Fibroblast of skin of left biceps (primary cell): ENCODE measurements at places on chromosomes 16 and 17.

- no peak for DNase-seq
Observed at GRCh38 chr16:12535535-12536411, 267.9 kb downstream of the CPPED1 start.

DNA sequence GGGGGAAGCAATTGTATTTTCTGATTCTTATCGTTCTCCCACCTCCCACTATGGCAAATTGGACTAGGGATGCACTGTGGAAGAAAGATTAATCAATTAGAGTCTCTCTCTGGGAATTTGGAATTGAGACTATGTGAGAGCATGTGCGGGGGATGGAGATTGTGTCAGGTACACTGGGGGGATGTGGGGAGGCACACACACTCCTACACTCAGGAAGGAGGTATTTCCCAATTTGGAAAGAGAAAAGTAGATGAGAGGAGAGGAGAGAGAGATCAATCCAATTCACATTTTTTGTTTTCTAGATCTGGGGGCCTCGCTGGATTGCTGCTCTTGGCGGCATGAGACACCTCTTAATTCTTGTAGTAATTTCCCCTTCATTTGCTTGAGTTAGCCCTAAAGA, 14.3 kb upstream of the PRKCB start:
- no peak for DNase-seq

GRCh38 chr17:66230922-66231591, 1.8 kb upstream of the APOH start:
- DNase-seq, result no peak

GRCh38 chr17:37490638-37491614, 1.2 kb downstream of the DUSP14 start:
- no peak for DNase-seq

DNA sequence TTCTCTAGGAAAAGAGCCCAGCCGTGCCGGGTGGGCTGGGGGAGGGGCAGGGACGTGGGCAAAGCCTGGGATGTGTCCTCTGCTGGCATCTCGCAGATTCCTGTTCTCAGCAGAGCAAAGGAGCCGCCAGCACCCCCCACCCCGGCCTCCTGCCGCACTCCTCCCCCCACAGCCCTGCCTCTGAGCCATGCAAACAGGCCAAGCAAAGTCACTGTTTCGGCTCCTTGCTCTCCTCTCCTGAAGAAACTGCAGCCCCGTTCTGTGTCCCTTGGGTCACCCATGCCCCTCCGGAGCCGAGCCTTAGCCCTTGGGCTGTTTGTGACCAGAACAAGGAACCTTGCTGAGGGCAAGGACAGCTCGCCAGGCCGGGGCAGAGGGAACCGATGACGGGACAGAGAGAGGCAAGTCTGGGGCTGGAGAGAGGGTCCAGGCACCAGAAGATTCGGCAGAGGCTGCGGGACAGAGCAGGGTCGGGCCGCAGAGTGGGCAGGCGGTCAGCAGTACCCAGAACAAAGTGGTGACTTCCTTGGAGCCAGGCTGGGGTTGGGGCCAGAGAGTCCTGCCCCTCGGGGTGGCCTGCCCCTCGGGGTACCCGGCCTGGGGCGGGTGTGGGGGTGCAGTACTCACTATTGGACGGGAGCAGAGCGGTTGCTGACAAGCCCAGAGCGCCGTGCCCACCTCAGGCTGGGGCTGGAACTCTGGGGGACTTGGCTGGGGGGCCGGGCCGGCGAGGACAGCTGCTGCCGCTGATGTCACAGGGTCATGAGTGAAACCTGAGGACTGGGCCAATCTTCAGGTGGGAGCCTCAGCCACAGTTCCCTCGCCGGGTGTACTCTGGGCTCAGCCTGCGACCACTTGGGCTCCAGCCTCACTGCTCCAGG, 9.2 kb upstream of the PRR29 start:
- DNase-seq, result no peak

GRCh38 chr16:48836636-48837035, 226.7 kb upstream of the N4BP1 start:
- DNase-seq, result no peak

- DNase-seq, result no peak
Observed at GRCh38 chr17:28935744-28936460, 15.4 kb downstream of the PHF12 start.

GRCh38 chr16:4077174-4077649, 39.0 kb downstream of the ADCY9 start:
- no peak for DNase-seq

DNA sequence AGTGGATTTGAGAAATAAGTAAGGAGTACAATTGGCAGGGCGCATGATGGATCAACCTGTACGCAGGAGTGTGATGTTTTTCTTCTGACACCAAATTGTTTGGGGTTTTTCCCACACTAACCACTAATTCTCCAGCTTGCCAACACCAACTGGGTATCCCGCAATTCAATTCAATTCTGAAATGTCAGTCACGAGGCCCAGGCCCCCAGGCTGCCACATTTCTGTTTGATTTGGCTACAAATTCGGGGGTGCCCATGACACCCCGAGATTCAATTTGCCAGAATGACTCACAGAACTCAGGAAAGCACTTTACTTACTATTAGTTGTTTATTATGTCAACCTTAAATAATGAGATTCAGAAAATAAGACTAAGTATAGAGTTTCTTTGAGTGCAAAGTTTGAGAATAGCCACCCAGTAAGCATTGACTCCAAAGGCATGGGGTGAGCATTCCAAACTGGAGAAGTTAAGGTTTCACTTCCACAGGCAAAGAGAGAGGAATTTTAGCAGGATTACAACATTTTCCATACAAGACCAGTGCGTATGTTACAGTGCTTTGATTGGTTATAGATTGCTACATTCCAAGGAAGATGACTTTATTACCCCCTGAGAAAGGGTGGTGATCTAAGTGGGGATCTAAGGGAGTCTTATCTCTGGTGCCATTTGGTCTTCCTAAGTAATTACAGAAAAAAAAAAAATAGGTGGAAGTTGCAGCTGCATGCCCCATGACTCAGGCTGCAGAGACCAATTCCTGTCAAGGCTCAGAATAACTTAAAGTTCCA, 11.5 kb downstream of the SLC46A1 start:
- DNase-seq, result no peak

- no peak for DNase-seq
Observed at GRCh38 chr16:52963855-52964242, 88.8 kb downstream of the CHD9NB start.

DNA sequence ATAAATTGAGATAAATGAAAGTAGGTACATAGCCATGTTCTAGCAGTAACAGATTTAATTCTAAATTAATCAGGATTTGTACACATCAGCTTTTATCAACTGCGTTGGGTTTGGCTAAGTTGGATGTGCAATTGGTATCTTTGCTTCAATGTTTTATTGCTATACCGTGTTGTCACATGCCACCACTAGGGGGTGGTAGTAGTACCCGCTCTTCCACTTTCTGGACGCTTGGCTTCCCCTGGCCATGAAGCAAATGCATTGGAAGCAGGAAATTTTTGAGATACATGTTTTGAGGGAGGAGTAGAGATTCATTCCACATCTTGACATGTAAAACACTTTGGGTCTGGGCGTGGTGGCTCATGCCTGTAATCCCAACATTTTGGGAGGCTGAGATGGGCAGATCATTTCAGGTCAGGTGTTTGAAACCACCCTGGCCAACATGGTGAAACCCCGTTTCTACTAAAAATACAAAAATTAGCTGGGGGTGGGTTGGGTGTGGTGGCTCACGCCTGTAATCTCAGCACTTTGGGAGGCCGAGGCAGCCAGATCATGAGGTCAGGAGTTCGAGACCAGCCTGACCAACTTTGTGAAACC, 58.6 kb downstream of the EMP2 start:
- DNase-seq, result peak; percentile 29

DNA sequence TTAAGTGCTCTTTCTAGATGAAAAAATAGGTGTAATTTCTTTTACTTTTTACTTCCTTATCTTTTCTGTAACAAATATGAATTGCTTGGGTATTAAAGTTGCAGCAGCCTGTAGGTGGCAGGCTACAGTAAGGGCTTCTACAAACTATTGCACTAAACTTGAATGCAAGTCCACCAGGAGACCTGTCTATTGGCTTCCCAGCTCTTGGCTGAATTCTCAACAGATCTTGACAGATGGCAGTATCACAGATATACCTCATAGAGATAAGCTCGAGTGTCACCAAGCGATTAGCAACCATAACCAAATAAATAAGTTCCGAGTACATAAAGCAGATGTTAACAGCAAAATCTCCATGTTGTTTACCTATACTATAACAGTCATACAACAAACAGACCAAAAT, 5.9 kb downstream of the BBS2 start:
- peak; percentile 20 for DNase-seq

GRCh38 chr16:60107437-60107836, 1373.3 kb upstream of the GOT2 start:
- DNase-seq, result peak; percentile 32

DNA sequence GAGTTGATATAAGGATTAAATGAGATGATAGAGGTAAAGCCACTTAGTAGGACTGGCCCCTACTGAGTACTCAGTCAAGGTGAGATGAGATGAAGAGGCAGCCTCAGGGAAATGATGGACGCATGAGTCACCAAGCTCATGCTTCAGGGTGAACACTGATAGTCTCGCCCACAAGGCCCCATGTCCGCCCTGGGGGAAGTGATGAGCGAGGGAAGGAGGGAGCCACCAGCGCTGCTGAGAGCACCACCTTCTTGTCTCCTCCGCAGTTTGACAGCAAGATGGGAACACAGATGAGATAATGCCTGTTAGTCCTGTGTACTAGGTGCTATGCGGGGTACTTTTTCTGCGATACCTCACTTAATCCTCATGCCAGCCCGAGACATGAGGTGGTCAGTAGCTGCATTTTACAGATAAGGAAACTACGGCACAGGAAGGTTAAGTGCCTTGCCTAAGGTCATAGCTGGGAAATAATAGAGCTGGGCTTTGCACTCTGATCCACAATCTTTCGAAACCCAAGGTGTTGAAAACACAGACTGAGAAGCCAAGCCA, 383.0 kb downstream of the CPPED1 start:
- DNase-seq, result no peak

- DNase-seq, result no peak
Observed at GRCh38 chr17:65334406-65334805, 197.2 kb downstream of the RGS9 start.

- no peak for DNase-seq
Observed at GRCh38 chr17:45294506-45294905, 22.3 kb downstream of the MAP3K14 start.

DNA sequence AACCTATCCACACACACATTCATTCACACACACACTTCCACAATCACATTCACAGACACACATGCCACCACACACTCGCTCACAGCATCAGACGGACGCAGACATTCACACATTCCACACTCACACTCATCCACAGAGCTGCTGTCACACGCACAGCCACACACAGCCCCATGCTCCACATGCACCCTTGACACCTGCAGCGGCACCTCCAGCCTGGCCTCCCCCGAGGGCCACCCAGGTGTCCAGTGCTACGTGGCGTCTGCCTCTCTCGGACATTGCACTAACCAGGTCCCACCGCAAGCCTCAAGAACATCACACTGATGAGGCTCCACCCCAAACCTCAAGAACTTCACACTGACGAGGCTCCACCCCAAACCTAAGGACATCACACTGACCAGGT, 155.2 kb downstream of the RBFOX3 start:
- no peak for DNase-seq

GRCh38 chr17:65166787-65167186, 29.6 kb downstream of the RGS9 start:
- no peak for DNase-seq

GRCh38 chr17:6526362-6527152, 29.8 kb downstream of the PITPNM3 start:
- no peak for DNase-seq
